ENCODE measurements at places on chromosomes 1 and 21.

DNA sequence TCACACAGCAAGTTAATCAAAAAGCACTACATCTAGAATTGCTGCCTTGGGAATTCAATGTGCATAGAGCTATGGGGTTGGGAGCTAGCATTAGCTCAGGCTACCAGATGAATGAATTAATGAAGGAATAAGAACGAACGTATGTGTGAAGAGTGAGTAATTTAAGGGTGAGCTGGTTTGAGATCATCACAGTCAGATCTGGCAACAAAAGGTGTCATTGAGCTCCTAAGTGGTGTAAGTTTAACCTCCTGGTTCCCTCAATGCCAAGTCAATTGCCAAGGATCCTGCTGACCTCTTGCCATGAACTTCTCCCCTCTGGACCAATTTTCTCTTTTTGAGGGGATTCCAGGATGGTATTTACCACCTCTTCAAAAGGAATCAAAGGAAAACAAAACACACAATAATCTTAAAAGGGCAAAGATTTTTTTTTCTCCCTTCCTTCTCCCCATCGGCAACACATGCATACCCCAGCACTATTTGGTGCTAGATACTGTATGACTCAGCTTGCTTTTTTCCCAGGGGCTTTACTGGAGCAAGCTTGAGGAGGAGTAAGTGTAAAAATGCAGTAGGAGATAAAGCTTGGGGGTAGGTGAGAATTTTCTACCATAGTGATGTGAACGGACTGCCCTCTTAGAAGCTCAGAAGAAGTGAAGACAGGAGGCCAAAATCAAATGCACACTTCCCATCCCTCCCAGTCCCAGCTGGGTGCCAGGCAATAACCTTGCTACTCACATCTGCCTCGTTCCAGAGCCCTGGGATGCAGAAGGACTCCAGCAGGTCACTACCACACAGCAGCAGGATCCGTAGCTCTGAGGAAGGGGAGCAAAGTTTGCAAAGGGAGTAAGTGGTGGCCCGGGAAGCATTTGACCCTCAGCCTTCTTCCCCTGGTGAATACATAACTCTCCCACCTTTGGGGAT, 92.0 kb downstream of the LAMC2 start:
- DNase-seq: no peak

- no peak for DNase-seq
Observed at GRCh38 chr1:169102567-169102966, 3.9 kb upstream of the ATP1B1 start.

DNA sequence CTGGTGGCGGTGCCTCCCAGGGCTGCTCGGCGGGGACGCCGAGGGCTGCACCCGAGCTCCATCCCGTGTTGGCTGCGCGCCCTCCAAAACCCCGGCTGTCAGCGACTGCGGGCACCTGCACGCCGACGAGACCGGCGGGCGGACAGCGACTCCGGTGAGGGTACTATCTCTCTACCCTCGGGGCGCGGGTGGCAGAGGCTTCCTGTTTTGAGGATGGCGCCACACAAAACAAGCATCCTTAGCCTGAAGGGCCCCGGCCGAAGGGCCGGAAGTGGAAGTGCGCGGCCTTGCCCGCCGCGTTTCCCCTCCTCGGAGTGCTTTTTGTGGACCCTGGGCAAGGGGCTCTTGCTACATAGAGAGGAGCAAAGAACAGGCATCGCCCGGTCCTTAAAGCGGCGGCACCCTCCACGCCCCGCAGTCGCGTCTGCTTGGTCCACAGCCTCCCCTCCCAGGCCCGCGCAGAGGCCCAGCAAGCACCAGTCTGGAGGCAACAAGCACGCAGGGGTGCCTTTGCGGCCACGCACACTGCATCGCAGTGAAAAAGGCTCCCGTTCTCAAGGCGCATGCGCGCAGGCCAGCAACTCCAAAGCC, 561 bp upstream of the COQ8A start:
- peak; percentile 94 for DNase-seq

DNA sequence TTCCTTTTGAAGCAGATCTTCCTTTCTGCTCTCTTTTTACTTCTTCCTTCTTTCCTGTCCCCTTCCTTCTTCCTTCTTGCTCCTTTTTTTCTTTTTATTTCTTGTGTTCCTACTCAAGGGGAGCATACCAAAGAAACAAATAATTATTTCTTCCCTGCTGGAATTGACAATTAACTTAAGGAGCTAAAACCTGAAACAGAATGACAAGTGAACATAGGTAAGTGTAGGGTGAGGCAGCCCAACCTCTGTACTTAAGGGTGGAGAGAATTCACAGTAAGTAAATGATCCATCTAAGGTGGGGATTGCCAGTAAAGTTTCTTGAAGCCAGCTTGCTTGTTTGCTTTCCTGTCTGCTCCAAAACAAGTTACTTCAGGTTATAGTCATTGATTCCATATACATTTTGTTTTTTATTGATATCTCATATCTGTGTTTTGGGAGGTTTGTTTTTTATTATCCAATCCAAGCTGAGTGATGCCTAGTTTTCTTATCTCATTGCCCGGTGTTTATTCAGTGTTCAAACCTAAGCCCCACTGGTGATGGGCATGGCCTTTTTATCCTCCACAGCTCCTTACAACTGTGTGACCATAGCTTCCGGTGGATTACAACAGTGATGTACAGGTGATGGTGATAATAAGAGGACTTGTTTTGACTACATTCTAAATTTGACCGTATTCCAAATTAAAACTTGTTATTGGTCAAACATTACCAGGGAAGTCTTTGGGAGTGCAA, 133.2 kb upstream of the IVNS1ABP start:
- no peak for DNase-seq

DNA sequence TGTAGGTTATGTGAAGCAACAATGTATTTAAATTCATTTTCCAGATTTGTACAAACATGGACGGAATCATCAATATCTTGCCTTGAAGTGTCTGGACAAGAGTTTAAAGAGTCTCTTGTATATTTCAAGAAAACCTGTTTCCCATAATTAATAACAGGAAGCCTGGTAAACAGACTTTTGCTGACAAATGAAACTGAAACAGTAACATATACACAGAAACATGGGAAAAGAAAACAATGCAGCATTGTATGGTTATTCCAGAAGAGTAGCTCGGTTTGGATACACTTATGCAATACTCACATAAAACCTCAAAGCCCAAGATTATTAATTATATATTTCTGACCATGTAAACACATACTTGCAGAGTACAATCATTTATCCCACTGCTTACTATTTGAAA, 265.5 kb downstream of the PTPRC start:
- no peak for DNase-seq

- DNase-seq: no peak
Observed at GRCh38 chr1:78607334-78607927, 12.8 kb upstream of the IFI44L start.

- no peak for DNase-seq
Observed at GRCh38 chr1:100308777-100309176, 42.8 kb downstream of the RTCA start.

GRCh38 chr21:31383770-31384169, 39.7 kb upstream of the TIAM1 start:
- no peak for DNase-seq

GRCh38 chr1:15402809-15403450, 6.8 kb upstream of the EFHD2 start:
- DNase-seq: no peak

DNA sequence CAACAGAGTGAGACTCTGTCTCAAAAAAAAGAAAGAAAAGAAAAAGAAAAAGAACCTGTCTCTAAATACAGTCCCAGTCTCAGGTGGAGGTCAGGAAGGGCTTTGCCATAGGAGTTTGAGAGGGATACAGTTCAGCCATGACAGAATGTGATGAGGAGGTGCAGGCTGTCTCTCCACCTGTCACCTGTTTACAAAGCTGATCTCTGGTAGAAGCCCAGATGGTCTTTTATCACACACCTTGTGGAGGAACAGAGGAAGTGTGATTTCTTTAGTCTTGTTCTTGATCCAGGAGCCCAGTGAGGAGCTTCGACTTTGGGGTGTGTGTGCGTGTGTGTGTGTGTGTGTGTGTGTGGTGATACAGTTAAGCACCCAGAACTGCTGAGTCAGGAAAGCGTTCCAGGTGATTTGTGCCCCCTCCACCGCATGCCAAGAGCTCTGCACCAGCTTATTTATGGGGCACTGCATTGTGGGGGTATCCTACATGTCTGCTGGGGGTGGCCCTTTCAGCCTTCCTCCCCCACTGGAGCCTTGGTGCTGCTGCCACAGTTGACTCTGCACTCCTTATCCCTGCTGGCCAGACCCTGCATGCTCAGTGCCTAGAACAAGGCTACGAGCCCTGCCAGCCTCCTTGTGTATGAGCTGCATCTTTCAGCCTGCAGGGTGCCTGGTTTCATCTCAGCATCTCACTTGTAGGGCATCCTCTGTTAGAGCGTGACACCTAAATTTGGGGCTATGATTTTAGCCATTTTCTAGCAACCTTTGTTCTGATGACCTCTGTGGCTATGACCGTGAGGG, 19.3 kb downstream of the DOP1B start:
- DNase-seq: no peak

DNA sequence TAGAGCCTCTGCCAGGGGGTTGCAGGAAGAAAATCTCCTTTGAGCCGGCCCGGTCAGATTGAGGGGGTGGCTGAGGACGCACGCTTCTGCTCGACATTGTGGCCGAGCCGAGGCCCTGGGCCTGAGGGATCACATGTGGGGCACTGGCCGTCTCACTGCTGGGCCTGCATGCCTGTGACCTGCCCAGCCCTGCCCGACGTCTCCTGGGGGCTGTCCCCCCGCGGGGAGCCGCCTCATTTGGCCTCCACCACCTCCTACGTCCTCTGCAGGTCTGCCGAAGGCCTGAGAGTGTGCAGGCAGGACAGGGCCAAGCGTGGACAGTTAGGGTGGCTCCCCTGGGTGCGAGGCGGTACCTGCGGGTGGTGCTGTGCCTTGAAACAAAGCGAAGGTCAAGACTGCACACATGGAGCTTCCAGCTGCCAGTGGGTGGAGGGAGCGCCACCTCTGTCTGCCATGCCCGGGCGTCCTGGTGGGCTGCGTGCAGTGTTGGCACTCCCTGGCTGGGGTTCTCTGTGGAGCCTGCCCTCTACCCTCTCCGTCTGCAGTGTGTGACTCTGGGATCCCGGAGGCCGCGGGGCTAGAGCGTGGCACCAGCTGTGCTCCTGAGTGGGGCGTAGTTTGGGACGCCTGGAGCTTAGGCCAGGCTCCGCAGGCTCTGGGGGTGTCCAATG, 51.7 kb downstream of the PCNT start:
- DNase-seq: no peak

DNA sequence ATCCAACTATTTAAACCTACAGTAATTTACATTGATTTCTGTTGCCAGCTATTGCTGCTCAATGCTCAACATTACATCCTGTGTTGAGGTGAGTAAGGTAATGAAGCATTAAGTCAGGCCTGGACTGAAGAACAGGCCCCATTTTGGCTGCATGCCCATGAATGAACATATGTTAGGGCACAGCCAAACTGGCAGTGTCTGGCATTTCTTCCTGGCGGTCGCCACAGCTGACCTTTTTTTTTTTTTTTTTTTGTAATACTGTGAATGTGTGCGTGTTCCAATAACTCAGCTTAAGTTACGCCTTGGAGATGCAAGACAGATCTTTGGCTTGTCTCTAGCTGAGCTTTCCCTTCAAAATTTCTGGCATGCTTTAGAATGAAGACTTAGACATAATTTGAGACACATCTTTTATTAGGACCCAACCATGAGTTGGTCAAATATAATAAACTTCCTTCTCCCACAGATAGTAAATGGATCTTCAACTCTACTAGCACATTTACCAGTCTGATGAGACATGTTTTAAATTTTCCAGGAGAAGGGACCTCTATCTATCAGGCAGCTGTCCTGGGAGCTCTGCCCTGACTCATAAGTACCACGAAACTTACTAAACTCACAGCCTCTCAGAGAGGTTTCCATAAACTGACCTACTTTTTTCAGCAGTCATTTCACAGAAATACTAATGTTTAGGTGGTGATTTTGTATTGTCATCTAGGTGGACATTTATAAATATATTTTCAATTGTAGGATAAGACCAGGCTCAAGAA, 341.1 kb upstream of the RUNX1 start:
- no peak for DNase-seq

- no peak for DNase-seq
Observed at GRCh38 chr1:37071829-37072228, 37.5 kb upstream of the GRIK3 start.

DNA sequence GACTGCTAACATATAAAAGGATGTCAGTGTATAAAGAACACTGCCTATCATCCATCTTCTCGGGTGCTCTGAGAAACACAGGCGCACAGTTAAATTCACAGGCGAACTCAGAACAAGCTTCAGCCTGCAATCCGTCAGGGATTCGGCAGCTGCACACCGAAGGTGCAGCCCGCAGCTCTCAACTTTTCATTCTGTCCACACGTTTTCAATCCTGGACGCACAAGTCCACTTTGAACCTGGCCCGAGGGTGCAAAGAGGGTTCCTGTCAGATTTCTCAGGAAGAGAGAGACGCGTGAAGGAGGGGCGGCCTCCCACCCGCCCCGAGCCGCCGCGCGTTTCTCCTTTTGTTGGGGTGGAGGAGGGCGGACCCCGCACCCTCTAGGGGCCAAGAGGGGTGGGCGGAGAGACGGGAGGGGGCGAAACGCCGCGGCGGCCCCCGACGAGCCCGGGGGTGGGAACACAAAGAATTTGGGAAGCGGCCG, 724 bp downstream of the DOCK7 start:
- no peak for DNase-seq

DNA sequence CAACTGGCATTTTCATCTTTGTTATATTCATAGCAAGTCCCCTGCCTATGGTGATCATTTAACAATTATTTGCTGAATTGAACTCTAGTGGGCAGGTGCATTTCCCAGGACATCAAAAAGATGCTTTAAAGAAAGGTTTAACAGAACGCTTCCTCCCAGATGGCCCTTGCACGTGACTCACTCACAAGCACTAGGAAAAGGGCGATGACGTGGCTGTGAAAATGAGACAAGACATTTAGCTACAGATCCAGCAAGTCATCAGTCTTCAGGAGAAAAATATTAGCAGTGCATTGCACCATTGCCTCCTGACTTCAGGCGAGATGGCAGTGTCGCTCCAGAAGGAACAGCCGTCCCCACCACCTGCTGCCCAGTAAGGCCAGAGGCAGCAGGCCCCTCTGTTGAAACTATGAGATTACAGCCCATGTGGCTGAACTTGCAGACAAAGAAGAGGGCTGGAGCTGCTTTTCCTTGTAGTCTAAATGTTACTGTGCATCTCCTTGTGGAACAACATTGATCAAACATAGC, 37.2 kb downstream of the DSCAM start:
- peak; percentile 74 for DNase-seq

DNA sequence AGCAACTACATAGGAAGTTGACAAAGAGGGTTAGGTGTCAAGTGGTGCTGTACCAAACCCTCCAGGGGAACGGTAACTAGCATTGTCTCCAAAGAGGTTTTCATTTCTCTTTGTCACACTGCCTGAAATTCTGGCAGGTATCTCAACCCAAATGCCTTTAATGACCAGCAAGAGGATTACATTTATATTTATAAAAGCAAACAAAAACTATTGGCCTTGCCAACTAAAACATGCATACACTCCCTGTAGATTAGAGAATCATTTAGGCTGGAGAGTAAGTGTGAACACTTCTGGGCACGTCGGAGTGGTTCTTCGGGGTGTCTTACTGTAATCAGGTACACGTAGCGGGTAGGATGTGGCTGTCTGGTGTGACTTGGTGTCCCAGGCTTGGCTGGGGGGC, 84.9 kb downstream of the VPS26C start:
- no peak for DNase-seq
